Motor neuron (in vitro differentiated cells): ENCODE measurements at places on chromosomes 1 and 21.

DNA sequence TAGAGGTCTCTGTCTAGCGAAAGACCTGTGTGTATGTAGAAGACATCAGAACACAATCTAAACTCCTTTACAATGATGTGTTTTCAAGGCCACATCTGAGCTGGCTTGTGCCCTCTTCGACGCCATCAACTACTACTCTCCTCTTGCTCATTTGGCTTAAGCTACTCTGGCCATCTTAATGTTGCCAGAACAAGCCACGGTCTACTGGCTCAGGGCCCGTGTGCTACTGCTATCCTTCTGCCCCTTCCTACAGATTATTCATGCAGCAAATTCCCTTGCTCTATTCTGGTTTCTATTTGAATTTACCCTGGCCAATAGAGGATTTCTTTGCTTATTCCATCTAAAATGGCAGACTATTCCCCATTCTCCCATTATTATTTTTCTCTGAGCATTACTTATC, 121.7 kb downstream of the ZZZ3 start:
- ATAC-seq = no peak

DNA sequence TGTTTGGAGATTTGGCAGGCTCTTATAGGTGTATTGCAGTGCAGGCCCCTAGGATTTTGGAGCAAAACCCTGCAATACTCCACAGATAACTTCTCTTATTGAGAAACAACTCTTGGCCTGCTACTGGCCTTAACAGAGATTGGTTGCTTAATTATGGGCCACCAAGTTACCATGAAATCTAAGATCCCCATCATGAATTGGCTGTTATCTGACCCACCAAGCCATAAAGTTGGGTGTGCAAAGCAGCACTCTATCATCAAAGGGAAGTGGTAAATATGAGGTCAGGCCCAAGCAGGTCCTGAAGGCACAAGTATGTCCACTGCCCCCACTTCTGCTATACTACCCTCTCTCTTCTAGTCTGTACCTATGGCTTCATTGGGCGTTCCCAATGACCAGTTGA, 130.0 kb upstream of the TNFSF4 start:
- ATAC-seq = no peak

GRCh38 chr1:81021134-81021533, 779.6 kb upstream of the ADGRL2 start:
- ATAC-seq = no peak

DNA sequence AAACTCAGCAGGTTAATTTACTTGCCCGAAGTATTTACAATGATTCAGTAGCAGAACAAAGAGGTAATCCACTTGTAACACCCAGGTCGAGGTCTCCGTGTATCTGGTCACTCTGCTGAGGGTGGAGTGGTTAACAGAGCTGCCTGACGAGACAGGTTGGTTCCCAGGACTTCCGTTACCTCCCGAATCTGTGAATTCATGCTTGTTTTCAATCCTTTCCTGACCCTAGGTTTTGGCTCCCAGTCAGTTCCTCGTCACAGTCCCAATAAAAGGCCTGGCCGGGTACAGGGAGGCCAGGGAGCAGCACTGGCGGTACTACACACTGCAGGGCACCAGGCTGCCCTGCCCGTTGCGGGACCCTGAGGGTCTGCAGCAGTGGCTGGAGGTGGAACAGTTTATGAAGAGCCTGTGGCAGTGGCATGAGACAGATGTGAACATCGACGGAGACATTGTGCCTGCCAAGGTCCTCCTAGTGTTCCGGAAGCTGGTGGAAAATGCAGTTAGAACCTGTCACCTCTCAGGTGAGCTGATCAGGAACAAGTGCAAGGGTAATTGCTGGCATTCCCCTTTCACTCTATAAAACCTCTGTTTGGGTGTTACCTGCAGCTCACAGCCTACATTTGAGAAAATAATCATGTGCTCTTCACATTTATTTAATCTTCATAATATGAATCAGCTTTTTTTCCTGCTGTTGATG, 12.8 kb downstream of the MAB21L3 start:
- ATAC-seq = no peak
